Skeletal muscle tissue (tissue), 5 donors: ENCODE measurements at places on chromosomes 12 and 14. TPM values are rescaled to one million over a fixed set of nuclear protein-coding genes. Genes with fewer than 3 reads are reported as not detected.

Gene GPR33
- total RNA-seq = not detected

Gene SLC4A8
- total RNA-seq = 0.52 TPM

Gene YARS2
- 31.3 TPM for total RNA-seq

Gene RAB5B
- total RNA-seq = 34.4 TPM

Gene TDRD9
- total RNA-seq = 0.52 TPM

Gene MYF6
- 136 TPM for total RNA-seq

Gene RHNO1
- 10.4 TPM for total RNA-seq

Gene TSPAN19
- not detected for total RNA-seq

Gene KRT75
- not detected for total RNA-seq

Gene ZBTB1
- total RNA-seq = 32.9 TPM

Gene CDKN1B
- total RNA-seq = 62.1 TPM

Gene SIX6
- total RNA-seq = not detected

Gene APOF
- not detected for total RNA-seq

Gene RNASE3
- not detected for total RNA-seq

Gene WNT1
- total RNA-seq = not detected

Gene BHLHE41
- total RNA-seq = 1.0 TPM

Gene GCH1
- 9.9 TPM for total RNA-seq

Gene KCNA1
- total RNA-seq = 1.6 TPM

Gene KRT82
- not detected for total RNA-seq

Gene SNW1
- 40.7 TPM for total RNA-seq

Gene VWF
- 58.5 TPM for total RNA-seq

Gene PPP1R1A
- total RNA-seq = 6.8 TPM

Gene AKT1
- 151 TPM for total RNA-seq

Gene KCNA5
- 3.7 TPM for total RNA-seq

Gene MVK
- 13.0 TPM for total RNA-seq

Gene KCNMB4
- 6.3 TPM for total RNA-seq

Gene PSME1
- 89.8 TPM for total RNA-seq

Gene SLC17A8
- under 0.01 TPM for total RNA-seq

Gene SOAT2
- total RNA-seq = under 0.01 TPM

Gene PRH1
- 31.8 TPM for total RNA-seq

Gene GLT1D1
- total RNA-seq = 0.52 TPM

Gene CHURC1
- total RNA-seq = 33.4 TPM

Gene SERPINA10
- total RNA-seq = not detected

Gene BATF
- 1.0 TPM for total RNA-seq

Gene TSPAN8
- total RNA-seq = 3.7 TPM

Gene MIPOL1
- 16.7 TPM for total RNA-seq

Gene SPATS2
- total RNA-seq = 19.8 TPM

Gene JPH4
- 1.0 TPM for total RNA-seq

Gene INSM2
- not detected for total RNA-seq

Gene NFATC4
- total RNA-seq = 21.4 TPM

Gene KRT1
- 2.1 TPM for total RNA-seq

Gene KHNYN
- 38.1 TPM for total RNA-seq

Gene METTL17
- total RNA-seq = 45.4 TPM

Gene GSG1
- total RNA-seq = 6.8 TPM

Gene SYCP3
- not detected for total RNA-seq
